ENCODE measurements at places on chromosomes 4 and X.

DNA sequence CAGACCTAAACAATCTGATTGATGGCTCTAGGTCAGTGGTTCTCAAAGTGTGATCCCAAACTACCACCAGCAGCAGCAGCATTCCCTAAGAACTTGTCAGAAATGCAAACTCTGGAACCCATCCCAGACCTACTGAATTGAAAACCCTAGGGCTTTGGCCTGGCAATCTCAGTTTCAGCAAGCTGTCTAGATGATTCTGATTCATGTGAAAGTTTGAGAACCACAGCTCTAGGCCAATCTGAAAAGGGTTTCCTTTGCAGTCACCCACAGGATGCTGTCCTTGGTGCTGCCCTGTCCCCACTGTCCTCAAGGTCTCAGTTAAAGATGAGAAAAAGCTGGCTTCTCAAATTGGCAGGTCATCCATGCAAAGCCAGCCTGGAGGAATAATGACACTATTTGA lies 34.8 kb downstream of the SMPX start:
- no peak for DNase-seq

DNA sequence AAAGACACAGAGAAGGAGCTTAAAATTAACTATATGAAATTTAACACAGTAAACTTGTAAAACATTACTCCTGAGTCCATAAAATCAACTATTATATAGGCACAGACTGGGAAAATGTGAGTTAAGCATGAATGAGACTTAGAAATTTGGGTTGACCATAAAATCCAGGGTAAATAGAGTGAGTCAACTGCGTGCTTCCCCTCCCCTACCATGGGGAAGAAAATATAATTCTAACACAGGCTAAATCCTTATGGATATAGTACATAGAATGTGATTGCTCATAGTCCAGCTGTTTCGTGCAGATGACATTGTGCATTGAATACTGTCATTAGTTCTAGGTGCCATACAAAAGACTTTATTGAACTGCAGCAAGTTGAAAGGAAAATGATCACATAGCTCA lies 42.2 kb downstream of the KLHL5 start:
- DNase-seq = no peak

DNA sequence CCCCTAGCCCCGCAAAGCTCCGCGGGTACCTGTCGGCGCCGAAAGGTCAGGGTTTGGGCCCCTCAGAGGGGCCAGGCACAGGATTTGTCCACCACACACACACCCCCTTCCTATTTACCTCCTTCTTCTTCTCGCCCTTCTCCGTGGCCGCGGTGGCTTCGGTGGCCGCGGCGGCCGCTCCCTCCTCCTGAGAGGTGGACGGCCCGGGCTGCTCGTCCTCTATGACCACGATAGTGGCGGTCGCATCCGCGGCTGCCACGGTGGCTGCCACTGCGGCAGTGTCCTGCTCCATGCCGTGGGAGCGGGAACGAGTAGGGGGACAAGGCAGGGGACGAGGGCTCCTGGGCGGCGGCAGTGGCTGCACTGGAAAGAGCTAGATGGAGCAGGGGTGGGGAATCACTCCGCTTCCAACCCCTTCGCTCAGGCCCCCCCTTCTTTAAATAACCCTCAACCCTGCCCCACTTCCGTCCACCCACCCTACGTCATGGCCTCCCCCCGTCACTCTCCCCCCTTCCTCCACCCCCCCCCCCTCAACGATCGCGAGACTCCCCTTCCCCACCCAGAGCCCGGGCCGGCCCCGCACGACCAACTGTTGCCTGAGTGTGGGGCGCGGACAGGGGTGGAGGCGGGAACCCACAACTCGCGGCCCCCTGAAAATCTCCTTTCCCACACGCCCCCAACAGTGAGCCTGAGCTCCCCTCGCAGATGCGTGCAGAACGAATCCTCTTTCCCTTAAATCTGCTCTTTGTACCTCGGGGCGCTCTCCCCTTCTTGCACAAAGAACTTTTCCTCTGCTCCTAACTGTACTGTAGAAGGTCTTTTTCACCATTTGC lies at the start of gene SMARCA1:
SMARCA1 (minus strand) TSS at position 412 of the 833 bp plus-strand sequence; CDS start at position 292, 120 bp downstream.
- DNase-seq = no peak

GRCh38 chrX:105765691-105766090 lies 56.6 kb upstream of the NRK start:
- no peak for DNase-seq

DNA sequence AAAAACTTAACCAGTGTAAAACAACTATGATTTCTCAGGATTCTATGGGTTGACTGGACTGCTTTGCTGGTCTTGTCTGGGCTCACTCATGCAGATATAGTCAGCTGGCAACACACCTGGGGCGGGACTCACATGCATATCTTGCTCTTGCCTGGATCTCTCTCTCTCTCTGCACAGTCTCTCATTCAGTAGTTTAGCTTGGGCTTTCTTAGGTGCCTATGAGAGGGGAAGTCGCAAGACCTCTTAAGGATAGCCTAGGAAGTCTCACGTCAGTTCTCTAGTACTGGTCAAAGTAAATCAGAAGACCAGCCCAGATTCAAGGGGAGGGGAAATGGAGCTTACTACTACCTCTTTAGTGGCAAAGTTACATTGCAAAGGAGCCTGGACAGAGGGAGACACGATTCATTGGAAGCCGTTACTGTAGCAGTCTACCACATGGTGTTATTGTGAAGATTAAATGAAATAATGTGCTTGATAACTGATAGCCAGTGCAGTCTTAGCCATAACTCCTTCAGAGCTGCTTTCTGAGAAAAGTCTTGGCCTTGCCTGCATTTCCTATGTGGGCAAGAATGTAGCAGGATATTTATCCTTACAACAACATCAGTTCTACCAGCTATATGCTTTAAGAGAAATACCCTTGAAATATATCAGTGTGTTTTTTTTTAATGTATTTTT lies 2.1 kb downstream of the COPS4 start:
- no peak for DNase-seq

DNA sequence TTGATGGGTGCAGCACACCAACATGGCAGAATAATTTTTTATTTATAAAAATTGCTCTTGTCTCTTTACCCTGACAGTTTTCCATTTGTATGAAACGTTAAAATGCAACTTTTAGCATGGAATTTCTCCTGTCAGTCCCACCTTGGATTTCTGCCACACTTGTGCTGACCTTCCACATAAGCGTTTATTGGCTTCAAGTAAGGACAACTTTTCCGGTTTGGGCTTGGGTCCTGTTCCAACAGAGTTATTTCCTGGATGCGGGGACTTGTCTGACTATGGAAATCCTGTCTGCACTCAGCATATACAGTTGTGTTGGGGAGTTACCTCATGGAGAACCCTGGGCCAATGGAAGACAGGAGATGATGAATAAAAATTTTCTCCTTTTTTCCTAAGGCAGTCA lies 294.7 kb downstream of the NAF1 start:
- no peak for DNase-seq

DNA sequence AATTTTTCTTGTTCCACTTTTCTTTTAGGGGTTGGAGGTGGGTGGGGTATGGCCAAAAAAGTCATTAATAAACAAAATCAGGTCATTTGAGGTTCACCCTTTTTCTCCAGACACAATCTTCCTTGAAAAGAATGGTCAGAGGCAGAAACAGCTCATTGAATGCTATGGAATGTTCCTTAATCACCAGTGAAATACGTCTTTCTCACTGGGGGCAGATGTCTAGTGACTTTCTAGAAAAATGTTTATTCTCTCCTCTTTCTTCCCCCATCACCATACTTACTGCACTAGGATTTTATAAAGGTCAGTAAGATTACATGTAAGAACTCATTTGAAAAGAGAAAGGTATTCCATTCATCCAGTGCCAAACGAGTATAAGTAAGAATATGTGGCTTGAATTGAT lies 44.5 kb downstream of the MGST2 start:
- DNase-seq = no peak

DNA sequence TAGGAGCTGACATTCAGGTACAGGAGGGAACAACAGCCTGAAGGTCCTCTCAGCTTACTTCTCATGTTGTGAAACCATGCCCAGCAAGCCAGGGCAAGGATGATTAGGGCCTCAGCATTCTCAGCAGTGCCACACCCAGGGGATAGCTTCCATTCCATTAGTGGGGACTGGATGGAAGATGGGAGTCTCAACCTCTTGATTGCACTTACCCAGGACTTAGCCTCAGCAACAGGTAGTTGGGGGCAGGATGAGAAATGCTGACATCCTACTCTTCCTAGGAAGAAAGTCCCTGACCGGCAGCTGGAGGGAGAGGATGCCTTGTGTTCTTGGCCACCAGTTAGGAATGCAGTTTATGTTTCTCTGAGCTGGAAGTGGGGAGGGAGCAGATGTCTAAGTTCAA lies 8.8 kb upstream of the BEX3 start:
- no peak for DNase-seq

GRCh38 chrX:125436855-125437254 lies 117.2 kb downstream of the TEX13C start:
- DNase-seq = no peak

DNA sequence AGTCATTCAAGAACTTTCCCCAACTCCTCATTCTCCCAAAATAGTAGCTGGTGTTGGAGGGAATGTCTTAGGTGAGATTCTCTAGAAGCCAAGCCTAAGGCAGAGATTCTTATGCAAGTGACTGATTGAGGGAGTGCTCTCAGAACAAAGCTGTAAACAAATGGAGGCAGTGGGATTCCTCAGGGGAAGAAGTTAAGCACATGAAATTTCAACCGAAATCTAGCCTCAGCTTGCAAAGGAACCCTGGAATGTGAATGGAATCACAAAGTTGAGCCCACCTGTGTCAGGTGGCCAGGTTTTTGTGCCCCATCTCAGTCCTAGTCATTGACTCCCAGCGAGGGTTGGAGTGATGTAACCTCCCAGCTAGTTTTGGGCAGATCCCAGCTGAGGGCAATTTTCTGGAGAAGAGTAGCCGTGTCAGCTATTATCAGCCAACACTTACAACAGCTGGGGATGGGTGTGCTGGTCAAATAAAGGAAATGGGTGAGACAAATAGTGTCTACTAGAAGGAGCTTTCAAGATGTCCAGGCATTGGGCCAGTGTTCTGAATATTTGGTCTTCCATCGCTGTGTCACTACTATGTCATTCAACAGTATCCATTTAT lies 29.7 kb upstream of the FGF2 start:
- DNase-seq = no peak

GRCh38 chrX:65926095-65927019 lies 113.5 kb downstream of the VSIG4 start:
- DNase-seq = no peak

DNA sequence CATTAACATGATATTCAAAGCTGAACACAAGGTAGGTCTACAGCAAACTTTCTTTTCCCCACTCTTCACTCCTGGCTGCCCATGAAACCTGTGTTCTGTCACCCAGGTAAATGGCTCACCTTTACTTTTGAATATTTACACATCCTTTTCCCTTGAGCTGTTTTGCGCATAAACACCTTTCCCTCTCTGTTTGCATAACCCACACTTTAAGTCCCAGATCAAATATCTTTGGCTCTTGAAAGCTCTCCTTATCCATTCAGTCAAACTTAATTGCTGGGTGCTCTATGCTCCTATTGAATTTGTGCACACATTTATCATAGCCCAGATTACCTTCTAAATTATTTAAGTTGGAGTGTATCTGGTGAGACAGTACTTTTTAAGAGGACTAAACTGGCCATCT lies 51.7 kb upstream of the ATP8A1 start:
- no peak for DNase-seq

GRCh38 chr4:175891231-175891630 lies 79.2 kb upstream of the GPM6A start:
- no peak for DNase-seq
